GM06990 (cell line): ENCODE measurements at places on chromosomes 3 and 15.

- no peak for DNase-seq
These were observed 199.3 kb upstream of the GOLIM4 start for GRCh38 chr3:168295027-168295426.

DNA sequence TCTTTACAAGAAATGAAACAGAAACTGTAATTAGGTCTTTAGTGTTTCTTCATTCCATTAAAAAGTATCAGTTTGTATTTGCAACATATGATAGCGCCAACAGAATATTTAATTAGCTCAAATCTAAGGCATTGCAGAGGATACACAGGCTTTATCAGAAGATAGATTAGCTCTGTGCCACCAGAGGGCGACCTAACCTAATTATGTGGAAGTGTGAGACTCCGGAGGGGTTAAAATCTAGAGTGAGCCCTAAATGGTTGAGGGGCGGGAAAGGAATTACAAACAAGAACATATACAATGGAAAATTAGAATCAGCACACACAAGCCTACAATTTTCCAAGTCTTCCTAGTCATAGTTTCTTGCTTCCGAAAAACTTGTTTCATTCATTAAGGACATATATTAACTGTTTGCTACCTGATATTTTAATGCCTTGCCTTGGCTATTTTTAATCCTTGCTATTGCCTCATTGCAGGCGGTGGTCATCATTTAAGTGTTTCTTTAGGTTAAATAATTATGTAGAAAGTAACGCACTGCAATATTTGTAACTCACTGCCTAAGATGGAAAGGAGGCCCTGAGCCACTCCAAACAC, 18.0 kb upstream of the RYR3 start:
- no peak for DNase-seq

- no peak for DNase-seq
These were observed 29.8 kb upstream of the EPHB3 start for GRCh38 chr3:184531626-184532280.

DNA sequence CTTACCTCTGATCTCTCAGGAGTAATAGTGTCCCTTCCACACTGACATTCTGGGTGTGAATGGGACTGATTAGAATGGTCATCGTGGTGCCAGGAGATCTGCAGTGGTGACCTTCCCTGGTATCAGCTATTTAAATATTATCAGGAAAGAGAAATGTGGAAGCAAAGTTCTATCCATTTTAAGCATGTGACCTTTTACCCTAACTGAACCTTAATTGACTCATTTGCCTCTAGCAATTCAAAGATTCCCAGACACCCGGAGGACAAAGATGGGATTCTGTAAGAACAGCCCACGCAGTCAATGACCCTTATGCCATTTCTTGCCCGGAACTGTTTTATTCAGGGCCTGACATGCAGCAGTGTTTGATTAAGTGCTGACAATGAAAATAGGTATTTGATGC, 10.3 kb downstream of the LIPC start:
- no peak for DNase-seq

- DNase-seq: no peak
These were observed 41.4 kb downstream of the MRPS25 start for GRCh38 chr3:15023719-15024118.

GRCh38 chr3:167671878-167672427, 18.2 kb upstream of the WDR49 start:
- no peak for DNase-seq

DNA sequence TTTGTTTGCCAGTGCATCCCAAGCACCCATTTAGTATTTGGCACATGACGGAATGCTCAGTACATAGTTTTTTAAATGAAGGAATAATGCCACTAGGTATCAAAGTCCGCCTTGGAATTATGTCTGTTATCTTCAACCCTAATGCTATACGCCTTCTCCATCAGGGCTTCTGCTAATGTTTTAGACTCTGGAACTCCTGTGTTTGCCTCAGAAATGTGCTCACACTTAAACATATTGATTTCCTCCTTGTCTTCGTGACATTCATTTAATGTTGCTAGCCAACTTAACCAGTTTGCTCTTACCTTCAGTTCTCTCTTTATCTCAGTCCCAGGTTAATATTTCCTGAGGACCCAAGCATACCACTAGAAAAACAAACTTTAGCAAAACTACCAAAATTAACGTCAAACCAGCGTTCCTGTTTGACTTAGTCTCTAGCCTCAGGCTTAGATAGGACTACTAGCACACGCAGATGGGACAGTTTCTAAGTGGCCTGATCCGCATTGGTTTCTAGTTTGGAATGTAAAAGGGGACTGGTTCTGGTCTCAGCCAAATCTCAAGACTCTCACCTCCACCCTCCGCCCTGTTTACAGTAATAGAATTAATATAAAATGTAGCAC, 81.4 kb downstream of the IL1RAP start:
- no peak for DNase-seq

- peak; percentile 78 for DNase-seq
These were observed 14.5 kb downstream of the RLBP1 start for GRCh38 chr15:89206908-89207331.

DNA sequence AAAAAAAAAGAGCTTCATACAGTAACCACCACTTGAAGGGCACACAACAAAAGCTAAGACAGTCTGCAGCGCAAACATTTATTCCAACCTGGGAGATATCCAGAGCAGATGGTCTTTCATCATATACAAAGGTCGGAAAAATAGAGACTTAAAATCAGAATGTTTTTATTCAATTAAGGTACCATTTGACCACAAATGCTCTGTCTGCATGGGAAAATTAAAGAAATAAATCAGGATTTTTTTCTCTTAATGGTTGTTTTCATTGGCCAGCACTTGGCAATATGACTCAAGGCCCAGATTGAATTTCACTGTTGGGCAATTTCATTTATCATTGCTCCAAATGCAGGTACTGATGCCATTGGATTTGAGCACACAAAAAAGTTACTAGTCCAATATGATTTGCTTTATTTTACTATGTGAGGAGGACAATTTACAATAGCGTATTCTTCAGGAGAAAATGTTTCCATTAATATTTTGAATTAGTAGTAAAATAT, 145.9 kb upstream of the AGTR1 start:
- no peak for DNase-seq

GRCh38 chr15:26805470-26805869, 32.6 kb upstream of the GABRB3 start:
- DNase-seq: no peak

DNA sequence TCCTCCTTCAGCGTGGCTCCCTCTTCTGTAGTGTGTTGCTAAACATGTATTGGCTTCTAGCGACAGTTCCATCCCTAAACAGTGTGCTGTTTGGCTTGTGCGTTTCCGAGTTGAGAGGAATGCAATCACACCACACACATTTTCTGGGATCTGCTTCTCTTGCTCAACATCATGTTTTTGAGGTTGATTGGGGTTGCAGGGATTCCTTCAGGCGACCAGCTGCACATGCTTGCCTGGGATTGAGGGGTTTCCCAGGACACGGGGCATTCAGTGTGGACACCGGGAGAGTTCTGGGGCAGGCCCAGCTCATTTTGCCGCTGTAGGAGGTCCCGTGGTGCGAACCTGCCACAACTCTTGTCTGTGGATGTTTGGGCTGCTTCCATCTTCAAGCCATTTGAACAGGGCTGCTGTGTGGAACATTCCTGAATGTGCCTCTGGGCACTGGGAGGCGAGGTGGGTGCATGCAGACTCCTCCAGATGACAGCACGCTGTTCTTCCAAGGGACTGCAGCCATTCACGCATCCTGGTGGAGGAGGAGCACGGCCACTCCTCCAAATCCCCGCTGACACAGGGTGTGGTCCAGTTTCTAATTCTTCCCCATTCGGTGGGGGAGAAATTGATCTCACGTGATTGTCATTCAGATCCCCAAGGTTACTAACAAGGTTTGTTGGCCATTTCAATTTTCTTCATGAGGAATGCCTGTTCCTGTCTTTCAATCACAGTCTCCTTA, 82.8 kb downstream of the PLXNA1 start:
- no peak for DNase-seq

DNA sequence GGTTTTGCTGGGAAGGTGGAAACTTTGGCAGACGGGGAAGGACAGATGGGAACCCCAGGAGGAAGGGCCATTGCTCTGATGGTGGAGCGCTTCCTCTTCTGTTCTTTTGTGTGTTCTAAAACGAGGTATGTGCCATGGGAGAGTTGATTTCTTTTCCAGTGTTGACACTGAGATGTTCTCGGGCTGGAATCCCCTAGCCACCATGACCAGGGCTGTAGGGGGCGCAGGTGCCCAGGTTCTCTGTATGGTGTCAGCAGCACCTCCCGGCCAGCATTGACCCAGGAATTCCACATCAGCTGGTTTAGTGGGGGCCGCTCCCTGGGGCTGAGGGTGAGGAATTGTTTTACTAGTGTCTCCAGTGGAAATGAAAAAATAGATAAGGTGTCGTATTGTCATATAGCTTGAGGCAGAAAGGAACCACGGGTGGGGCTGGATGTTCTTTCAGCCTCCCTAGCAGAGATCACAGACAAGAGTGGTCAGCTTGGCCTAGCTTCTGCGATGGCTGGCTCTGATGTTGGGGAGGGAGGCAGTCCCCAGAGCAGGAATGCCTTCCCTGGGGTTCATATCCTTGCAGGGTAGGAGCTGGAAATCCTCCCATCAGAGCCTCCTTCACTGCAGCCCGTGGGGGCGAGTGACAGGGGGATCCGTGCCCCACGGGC, 34.2 kb upstream of the ACAD9 start:
- no peak for DNase-seq

GRCh38 chr3:89173546-89173945, 66.1 kb downstream of the EPHA3 start:
- no peak for DNase-seq

DNA sequence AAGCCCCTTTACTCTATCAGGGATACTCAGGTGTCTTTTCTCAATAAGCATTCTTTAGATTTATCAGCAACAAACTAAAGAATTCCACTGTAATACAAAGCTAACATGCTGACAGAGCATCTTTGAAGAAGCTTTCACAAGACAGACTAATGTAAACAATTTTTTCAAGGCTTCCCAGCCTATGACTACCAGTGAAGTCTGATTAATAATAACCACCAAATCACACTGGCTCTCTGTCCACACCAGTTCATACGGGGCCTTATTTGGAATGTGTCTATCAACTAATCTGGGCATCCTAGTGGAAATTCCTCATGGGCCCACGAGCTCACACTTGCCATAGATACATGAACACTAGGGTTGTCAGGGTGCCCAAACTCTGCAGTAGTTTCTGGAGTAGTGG, 84.5 kb downstream of the EFL1 start:
- no peak for DNase-seq

DNA sequence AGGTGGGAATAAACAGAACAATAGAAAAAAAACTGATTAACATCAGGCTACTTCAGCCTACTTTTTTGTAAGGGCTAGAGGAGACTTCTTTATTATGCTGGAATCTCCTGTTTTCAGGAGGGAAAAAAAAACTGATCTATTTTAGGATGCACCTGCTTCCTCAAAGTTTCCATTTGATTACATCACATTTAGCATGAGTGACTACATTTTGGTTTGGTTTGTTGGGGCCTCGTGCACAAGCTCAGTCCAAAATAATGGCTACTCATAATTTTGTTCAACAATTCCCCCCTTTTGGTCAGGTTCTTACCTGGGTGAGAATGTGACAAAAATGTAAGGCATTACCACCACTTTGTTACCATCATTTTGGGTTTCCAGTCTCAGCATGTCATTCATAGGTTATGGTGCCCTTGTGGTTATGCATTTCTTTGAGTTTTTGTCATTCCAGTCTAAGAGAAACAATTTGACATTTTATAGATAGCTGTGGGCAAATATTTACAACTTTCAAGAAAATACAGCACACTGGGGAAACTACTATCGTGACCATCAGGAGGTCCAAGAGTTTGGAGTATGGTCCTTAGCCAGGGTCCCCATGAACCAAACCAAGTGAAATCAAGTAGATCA, 93.6 kb upstream of the ATP11B start:
- no peak for DNase-seq

GRCh38 chr3:65144791-65145351, 457.1 kb upstream of the ADAMTS9 start:
- DNase-seq: no peak

DNA sequence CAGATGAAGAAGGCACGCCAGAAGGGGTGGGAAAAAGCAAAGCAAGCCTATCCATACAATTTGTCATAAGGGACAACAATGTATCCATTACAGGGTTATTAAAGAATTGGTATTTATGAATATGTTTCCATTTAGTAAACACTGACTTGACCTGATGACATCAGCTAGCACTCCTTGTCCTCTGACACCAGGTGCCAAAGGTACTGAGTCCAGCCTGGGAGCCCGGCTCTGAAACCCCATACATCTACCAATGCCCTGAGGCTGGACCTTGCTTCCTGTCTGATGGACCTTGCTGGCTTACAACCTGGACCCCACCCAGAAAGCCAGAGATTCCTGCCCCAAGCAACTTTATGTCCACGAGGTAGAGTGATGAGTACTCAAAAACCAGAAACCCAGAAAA, 263.0 kb upstream of the ATP11B start:
- DNase-seq: no peak

DNA sequence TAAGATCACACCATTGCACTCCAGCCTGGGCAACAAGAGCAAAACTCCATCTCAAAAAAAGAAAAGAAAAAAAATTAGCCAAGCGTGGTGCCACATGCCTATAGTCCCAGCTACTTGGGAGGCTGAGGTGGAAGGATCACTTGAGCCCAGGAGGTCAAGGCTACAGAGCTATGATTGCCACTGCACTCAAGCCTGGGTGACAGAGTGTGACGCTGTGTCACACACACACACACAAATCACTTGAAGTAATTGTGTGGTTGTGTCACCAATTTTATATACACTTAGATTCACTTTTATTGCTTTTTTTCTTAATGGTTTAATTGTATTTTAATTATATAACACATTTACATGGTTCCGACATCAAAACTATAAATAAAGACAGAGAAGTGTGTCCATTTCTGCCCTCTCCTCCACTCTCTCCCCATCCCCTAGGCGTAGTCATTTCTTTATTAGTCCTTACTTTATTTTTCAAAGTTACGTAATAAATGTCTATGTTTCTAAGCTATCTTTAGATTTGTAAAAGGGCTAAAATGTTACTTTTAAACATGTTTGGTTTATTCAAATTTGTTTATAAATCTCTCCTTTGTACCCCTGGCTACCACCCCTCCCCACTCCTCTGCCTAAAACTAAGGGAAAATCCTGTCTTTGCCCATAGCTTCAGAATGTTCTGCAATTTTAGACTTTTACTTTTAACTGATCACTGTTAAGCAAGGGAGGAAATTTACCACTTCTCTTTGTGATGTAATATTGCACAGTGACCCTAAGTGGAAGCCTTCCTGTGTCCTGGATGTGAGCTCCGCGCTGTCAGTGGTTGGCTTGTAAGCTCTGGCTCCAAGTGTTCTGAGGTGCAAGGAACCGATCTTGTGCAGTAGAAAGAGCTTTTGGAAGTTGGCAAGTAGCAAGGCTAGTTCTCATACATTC, 10.8 kb upstream of the VILL start:
- DNase-seq: no peak

DNA sequence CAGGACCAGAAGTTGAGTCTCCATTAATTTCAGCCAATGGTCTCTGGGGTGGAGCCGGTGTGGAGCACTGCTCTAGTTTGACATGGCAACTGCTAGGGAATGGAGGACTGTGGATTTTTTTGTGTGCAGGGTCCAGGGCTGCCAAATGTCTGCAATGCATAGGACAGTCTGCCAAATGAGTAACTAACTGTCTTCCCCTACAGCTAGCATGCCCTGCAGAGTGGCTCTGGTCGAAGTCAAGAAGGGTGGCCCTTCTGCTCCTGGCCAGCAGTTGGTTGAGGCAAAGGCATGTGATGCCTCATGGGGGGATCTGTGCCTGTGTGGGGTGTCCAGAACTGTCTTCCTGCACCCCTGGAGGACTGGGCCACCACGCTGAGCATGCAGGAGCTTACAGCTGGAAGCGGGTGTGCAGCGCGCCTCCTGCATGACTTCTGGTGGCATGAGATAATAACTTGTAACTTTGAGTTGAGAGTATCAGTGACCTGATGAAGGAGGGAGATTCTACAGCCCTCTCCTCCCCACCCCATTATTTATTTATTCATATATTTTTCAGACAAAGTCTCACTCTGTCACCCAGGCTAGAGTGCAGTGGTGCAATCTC, 4.6 kb downstream of the TPRA1 start:
- DNase-seq: no peak
